Iris pigment epithelial cell (primary cell): ENCODE measurements at places on chromosomes 7 and 10.

DNA sequence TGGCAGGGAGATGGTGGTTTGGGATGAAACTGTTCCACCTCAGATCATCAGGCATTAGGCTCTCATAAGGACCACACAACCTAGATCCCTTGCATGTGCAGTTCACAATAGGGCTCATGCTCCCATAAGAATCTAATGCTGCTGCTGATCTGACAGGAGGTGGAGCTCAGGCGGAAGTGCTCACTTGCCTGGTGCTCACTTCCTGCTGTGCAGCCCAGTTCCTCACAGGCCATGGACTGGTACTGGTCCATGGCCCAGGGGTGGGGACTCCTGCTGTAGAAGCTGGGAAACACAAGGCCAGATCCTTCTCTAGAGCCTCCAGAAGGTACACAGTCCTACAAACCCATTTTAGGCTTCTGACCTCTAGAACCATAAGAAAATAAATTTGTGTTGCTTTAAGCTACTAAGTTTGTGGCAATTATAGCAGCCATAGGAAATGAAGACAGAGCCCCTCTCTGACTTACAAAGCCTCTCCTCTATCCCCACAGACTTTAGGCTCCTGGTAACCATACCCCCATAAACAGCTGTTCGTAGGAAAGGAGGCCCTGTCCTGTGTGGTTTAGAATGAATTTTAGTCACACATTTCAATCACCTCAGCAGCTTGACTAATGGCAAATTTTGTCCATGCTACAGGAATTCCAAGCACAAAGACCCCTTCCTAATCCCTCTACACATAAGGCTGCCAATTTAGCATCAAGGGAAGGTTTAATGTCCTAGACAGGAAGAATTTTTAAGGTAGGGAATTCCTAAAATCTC lies 206.1 kb upstream of the PHYHIPL start:
- no peak for DNase-seq

DNA sequence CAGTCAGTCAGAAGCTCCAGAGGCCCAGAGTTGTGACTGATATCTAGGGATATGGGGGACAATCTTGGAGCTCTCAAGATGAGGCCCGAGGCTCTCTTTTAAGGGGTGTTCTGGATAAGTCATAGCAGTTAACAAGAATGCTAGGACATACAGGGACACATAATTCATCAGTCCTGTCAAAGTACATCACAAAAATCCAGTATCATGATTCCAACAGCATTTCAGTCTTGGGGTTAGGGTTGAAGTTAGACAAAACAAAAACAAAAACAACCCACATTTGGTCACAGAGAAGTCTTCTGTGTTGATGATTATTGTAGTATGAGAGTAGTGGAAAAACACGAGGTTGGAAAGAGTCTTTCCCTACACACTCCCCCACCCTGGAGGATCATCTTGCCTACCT lies 39.4 kb downstream of the BTRC start:
- DNase-seq = no peak

GRCh38 chr7:97020996-97021746 lies 3.5 kb downstream of the DLX5 start:
- DNase-seq = no peak

GRCh38 chr7:94039368-94040035 lies 35.3 kb upstream of the BET1 start:
- no peak for DNase-seq

DNA sequence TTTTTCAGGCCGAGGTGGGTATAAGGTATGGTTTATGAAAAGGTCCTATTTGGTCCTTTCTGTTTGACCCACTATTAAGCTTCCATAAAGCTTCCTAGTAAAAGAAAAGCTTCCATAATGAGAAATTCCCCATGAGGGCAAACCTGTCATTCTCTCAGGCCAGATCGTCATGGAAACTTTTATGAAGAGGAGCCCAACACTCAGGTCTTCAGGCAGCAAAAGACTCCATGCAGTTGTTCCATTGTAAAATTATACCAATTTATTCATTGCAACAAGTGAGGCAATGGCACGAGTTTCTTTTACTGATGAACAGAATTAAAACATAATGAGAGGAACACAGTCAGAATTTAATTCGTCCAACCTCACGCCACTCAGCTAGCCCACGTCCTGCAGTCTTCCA lies 188.6 kb downstream of the MTERF1 start:
- no peak for DNase-seq

- peak; percentile 90 for DNase-seq
Observed at GRCh38 chr7:155205368-155206317, 92.0 kb upstream of the INSIG1 start.

DNA sequence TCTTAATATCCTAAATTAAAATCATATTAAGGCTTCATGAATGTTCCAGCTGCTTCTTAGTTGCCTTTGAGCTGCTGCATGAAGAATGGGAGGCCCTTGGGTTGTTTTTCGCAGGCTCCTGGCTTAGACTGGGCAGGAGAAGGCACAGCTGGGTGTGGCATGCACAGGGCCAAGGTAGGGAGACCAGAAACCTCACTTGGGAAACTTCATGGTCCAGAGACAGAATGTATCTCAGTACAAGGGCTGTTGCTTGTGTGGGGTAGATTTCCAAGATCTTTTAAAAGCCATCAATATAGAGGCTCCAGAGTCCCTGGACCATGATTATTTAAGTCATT lies 49.9 kb downstream of the BUB3 start:
- no peak for DNase-seq

DNA sequence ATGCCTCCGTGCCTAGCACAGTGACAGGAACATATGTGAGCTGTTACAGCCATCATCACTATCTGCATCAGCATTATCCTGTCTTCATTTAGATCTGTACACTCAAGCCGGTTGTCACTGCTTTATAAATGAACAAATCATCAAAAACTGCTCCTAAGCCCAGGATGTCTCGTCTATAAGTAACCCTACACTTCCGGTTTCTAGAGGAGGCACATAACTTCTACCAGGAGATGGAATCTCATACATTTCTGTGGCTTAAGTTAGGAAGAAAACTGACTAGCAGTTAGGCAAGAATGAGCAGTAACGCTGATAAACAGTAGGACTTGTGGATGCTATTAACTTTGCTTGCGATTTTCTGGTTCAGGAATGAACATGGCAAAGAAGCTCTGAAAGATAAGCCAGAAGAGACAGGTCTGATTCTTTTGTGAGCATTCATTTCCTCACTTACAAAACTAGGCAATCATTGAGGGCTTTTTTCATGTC lies 1199.2 kb downstream of the SORCS3 start:
- peak; percentile 3 for DNase-seq

GRCh38 chr10:64574371-64574770 lies 1053.2 kb downstream of the REEP3 start:
- no peak for DNase-seq

DNA sequence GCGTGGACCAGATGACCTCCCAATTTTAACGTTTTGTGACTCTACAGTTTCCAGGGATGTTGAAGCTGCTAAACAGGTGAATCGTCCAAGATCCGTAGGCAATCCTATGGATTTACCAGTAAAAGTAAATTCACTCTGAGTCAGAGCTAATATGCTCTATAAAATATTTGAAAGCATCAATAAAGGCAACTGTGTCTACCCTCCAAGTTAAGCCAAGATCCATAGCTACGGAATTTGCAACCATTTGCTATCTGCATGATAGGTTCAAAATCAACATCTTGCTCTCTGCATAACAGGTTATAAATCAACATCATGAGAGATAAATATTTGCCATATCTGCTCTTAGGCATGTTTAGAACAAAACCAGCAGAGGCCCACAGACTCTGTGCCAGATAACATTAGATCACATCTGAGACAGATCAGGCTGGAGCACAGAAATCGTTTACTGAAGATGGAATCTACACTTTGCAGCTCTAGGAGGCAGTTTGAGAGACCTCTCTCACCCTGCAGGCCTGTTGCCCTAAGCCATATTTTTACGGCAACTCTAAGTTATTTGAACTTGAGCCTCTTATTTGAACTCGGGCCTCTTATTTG lies 80.7 kb upstream of the PDCD4 start:
- no peak for DNase-seq

GRCh38 chr10:47241256-47241655 lies 58.7 kb upstream of the GDF10 start:
- no peak for DNase-seq

- peak; percentile 96 for DNase-seq
Observed at GRCh38 chr10:126972635-126973414, 67.6 kb downstream of the DOCK1 start.
